ENCODE measurements at places on chromosomes 5 and 9. TPM values are rescaled to one million over a fixed set of nuclear protein-coding genes. Genes with fewer than 3 reads are reported as not detected.

SLC12A7 gene
- 18.5 TPM for total RNA-seq

SOHLH1 gene
- total RNA-seq = not detected

NUTM2F gene
- total RNA-seq = not detected

- no peak for DNase-seq
Measured at GRCh38 chr5:148746826-148747535, 79.4 kb upstream of the ADRB2 start.

DNA sequence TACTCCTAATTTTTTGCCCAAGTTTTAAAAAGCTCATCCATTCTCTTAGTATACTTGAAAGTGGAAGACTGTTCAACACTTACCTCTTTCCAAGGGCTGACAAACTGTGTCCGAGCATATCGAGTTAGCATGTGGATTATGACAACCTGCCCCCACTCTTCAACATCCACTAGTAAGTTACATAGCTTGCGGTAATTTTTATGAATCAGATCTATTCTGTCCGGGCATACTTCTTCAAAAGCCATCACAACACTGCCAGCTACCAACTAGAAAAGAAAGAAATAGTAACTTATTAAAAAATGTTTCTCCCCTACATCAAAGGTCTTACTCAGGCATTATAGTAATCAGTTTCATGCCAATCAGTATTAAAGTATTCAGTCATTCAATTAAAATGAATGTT lies 78.5 kb downstream of the AP3B1 start:
- no peak for DNase-seq

DNA sequence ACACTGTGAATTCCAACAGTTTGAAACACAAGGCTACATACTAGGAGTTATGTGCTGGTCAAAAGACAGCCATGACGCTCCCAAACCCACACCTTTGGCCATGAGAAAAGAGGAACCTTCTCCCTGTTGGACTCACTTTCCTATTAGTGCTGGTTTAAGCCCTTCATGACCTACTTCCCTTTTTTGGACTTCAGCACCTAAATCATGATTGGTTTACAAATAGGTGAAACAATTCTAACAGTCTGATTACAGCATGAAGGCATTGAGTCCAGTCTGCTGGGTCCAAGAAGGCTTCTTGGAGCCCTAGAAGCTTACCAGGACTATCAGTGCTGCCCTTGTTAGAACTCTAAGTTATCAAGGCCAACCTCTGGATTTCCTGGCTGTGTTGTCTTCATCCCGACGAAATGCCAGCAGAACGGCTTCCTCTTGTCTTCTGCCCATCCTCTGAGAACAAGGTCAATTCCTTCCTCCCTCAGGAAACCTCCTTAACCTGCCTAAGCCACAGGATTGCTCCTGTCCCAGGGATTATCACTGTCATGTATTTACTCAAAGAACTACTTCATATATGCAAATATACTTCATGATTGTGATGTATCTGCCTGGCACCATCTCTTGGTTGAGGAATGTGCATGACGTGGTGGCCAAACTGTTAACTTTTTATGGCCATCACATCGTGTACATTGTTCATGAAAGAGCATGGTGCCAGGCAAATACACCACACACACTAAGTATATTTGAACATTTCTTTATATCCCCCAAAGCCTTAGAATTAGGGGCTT lies 83.6 kb downstream of the ANKH start:
- no peak for DNase-seq

GRCh38 chr9:77848404-77848803 lies 183.2 kb downstream of the GNAQ start:
- no peak for DNase-seq

DNA sequence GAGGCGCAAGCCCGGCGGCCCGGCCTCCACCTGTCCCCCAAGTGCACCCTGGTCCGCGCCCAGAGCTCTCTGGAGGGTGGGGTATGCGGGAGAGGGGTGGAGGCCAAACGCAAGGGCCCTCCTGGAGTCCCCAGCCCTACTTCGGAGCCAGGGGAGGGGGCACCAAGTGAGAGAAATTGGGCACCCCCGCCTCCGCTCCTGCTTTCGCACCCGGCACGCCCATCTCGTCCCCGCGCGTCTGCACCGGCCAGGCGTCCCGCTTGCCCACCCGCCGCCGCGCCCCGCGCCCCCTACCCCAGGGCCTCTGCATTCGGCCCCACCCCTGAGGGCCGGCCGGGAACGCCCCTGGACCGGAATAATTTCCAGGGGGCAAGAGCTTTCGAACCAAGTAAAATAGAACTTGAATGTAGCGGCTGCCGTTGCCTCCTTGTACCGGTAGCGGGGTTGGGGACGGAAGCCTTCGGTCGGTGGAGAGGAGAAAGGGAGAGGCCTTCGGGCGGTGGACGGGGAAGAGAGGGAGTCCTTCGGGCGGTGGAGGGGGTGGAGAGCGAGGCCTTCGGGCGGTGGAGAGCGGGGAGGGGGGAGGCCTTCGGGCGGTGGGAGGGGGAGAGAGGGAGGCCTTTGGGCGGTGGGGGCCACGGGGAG lies 694 bp upstream of the PHPT1 start:
- no peak for DNase-seq

DNA sequence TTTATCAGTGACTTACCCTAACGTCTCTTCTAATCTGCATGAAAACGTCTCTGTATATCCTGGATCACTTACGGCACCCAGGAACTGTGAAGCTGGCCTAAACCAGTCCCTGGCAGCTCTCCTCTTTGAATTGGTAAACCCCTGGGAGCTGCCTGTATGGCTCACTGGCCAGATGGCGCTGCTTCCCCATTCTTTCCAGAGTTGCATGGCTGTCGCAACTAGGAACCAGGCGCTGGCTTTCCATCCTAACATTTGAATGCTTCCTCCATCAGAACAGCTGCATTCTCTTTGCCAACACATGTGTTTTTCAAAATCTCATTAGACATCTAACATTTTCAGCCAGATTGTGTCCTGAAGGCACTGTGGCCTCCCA lies 8.0 kb upstream of the PCA3 start:
- no peak for DNase-seq

- no peak for DNase-seq
Measured at GRCh38 chr5:149561848-149562247, 10.6 kb upstream of the CSNK1A1 start.

DNA sequence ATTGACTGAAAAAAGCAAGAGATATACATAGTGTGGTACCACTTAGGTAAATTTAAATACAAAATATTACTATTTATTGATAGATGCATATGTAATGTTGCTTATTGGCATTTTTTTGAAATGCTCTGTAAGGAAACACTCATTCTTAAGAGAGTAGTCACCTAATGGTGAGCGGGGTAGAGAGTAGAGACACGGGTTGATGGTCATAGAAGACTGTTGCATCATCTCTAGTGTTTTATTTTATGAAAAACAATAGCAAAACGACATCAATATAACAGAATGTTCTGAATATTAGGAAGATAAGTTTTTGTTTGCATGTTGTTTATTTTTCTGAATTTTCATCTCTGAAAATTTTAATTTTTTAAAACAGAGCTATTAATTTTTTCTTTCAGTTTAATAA lies 4.0 kb downstream of the SRP19 start:
- no peak for DNase-seq
